ENCODE measurements at places on chromosomes 7 and 10. TPM values are rescaled to one million over a fixed set of nuclear protein-coding genes. Genes with fewer than 3 reads are reported as not detected.

Gene IDI2
- total RNA-seq, result not detected

Gene FZD8
- 8.2 TPM for total RNA-seq

- DNase-seq, result no peak
Observed at GRCh38 chr7:143285806-143286521, 1.2 kb downstream of the TMEM139 start.

DNA sequence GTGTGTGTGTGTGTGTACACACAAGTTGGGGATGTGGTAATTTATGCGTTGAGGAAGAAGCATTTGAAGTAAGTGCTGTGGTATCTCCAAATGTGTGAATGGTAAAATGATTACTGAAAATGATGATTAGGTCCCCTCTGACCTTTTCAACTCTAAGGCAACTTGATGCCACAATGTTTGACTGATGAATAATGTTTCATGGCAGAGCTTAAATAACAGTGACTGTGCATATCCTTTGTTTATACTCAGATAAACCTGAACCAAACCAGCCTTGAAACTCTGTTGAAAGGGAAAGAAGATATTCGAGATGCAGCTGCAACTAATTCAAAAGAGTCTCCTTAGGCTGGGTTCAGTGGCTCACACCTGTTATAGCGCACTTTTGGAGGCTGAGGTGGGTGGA, 64.8 kb upstream of the YAE1 start:
- DNase-seq, result no peak

DNA sequence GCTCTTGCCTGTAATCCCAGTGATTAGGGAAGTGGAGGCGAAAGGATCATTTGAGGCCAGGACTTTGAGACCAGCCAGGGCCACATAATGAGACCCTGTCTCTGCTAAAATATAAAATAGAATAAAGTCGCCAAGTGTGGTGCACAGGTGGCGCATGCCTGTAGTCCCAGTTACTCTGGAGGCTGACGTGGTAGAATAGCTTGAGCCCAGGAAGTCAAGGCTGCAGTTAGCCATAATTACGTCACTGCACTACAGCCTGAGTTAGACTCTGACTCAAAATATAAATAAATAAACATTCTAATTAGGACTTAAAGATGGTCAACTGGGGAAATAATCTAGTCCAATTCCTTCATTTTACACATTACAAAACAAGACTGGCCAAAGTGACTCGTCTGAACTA, 768 bp downstream of the CHCHD2 start:
- no peak for DNase-seq

- no peak for DNase-seq
Observed at GRCh38 chr7:105759670-105760550, 116.5 kb downstream of the ATXN7L1 start.

- no peak for DNase-seq
Observed at GRCh38 chr10:94496010-94496409, 49.6 kb upstream of the HELLS start.

DNA sequence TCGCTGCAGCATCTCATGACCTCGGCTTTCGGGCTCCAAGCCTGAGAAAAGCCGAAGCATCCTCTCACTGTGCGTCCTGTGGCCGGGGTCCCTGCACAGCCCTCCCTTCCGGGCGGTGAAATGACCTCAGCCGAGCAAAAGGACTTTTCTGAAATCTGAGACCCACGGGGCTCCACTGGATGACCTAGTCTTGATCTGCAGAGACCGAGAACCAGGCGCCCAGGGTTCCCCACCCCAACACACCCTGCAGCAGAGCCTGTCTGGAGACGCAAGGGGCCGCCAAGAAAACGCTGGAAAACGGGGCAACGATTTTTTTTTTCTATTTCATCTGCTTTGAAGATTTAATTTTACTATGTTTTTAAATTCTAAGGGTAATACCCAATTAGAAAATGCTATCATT, 31.7 kb downstream of the NPS start:
- DNase-seq, result no peak

DNA sequence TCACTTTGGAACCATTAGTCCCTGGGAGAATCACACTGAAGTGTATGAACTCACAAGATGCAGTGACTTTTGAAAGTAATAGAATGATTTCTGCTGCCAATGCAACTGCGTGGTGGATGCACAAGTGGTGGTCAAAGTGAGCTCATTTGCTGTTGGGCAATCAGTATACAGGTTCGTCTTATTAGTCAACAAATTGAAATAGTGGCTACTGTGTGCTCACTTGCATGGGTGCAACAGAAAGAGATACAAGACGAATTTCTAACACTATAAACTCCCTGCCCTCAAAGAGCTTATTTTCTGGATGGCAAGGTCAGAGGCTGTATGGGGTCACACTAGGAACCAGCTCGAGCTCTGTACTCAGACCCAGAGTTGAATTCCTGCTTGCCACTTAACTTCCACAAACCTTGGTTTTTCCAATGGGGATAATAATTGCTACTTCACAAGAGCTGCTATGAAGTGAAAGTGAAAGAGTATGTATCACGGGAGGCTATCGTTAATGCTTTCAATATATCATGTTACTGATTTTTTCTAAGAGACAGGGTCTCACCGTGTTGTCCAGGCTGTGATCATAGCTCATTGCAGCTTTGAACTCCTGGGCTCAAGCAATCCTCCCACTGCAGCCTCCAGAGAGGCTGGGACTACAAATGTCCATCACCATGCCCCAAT, 8.3 kb upstream of the BCL7B start:
- DNase-seq, result no peak

DNA sequence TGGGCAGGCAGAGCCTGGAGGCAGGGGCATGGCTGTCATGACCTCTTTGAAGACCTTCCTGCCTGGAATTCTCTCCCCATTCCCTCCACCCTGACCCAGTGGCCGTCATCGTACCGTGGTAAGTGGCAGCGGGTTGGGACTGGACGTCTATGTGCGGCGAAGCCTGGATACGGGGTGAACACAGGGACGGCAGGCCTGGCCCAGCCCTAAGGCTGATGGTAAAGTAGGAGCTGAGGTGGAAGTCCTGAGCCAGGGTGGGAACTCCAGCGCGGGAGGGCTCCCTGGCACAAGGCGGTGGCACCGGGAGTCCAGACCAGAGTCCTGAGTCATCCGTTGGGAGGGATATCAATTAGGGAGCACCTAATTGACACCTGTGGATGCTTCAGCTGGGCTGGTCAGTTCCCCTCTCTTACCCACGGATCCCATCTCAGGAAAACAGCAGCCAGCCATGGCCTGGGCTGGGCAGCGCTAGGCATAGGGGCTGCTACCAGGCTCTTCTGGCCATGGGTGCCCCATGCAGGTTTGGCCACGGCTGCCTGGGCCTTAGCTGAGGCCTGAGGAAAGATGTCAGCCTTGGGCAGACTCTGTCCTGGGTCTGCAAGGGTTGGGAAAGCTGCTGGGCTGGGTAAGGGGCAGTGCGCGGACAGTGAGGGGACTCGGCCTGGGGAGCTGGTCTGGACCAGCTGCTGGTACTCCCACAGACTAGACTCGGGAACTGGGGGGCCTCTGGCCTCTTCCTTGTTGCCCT, 3.3 kb downstream of the PPIF start:
- DNase-seq, result no peak

Gene CPN1
- total RNA-seq, result 0.16 TPM

Gene MKI67
- 17.8 TPM for total RNA-seq

Gene DNAJC30
- 2.6 TPM for total RNA-seq

DNA sequence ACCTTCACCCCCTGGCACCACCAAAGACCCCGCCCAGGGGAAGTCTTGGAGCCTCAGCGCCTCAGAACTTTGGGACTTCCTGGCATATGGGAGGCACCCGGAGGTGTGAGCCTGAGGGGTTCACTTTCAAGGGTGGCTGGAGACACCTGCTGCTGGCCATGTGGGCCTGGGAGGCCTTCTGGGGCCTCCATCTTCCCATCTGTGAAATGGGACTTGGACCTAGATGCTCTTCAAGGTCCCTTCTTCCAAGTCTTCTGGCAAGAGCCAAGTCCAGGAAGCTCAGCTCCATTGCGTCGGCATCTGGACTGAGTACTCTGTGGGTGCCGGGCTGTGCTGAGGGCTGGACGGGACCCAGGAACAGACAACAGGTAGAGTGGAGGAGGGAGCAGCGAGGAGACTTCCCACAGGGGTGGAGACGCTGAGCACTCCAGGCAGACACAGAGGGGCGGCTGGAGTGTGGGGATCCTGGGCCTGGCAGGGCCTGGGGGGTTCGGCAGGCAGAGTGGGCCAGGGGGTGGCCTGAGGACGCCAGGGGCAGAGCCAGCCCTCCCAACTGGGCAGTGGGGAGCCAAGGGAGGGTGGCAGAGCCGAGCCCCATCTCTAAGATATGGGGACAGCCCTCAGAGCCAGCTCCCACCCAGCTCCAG, 9.3 kb upstream of the LFNG start:
- no peak for DNase-seq

GRCh38 chr7:151833213-151833651, 43.7 kb downstream of the PRKAG2 start:
- DNase-seq, result no peak

Gene SPDYE3
- not detected for total RNA-seq

DNA sequence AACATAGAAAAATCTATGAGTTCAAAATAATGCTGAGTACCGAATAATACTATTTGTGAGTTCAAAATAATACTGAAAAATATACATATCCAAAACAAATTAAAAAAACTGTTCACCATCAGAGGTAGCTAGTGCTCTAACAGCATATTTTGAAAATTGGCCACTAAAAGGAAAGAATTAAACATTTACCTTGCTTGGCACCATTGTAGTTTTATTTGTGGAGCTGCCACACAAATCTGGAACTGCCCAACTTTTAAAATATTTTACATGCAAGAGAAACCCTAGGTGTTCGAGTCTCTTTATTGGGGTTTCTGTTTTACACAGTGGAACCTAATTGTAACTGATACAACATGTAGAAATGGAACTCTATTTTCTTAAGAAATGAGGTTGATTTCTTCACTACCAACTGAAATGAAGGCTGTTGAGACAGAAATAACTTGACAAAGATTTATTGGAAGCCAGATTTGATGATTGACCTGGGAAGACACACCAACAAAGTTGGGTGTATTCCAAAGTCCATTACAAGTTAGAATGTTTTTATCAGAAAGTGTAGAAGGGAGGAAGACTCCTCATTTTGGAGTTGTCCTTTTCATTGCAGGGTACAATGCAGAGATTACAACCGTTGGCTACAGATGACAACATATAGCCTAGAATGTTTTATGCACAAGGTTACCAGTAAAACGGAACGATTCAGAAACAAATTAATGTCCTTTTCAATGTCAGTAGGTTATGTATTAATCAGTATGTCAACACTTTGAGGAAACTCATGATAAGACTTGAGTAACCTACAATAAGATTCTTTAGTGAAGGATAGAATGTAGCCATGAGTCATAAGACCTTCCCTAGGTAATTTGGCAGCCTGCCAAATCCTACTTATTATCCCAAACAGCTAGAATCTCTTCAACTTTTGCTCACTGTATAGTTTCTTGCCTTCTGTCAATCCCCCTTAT, 73.8 kb upstream of the PAPSS2 start:
- DNase-seq, result peak; percentile 20

Gene VWA2
- 4.6 TPM for total RNA-seq

DNA sequence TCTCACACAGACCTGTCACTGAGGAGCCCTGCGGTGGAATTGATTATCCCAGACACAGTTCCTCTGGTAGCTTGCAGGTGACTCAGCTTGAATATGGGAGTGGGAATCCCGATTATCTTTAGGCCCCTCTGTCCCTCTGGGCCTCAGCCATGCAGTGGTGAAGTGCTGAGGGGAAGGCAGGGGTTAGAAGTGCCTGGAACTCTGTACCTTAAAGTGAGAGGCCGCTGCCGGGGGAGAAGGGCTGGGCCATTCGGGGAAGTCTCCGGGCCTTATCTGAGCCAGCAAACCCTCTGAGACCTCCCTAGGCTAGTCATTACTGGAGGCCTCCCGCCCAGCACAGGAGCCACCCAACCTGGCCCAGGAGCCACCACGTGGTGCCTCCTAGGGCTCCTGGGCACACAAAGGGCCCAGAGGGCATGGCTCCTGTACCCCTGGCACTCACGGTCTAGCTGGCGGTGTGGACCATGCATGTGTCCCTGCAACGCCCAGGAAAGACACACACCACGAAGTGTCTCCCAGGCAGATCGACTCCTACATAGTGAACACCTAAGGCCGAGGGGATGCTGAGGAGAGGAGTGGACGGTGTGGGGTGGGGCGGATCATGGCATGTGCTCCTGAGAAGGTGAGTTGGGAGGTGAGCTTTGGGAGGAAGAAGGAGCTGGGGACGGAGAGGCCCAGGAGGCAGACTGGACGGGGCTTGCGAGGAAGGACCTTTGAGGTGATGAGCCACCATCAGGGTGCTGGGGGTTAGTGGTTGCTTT, 56.2 kb downstream of the HK1 start:
- no peak for DNase-seq

DNA sequence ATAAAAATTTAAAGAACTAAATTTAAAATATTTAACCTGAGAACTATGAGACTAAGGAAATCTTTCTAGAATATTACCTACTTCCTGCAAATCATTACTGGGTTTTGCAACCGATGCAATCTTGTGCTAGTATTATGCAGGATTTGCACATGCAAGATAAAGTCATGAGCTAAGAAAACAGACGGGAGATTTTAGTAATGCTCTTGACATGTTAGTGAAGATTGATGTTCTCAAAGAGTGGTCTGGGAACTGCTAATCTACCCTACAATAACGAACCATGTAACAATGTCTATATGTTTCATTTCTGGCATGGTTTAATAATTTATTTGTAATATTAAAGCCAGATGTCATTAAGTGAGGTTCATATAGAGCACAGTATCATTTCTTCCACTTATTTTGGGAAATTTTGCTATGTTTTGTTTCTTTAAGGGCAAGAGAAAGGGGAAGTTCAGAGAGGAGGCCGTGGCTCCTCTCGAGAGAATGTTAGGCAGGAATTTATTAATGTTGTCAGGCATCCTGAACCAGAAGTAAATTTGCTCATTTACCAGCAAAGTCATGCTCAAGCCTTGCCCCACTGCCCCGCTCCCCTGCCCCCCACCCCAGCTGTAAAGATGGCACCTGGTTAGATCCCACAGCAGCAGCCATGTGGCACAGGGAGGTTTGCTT, 22.8 kb downstream of the LRRC17 start:
- no peak for DNase-seq

Gene DRGX
- 0.26 TPM for total RNA-seq

Gene CXCL12
- 154 TPM for total RNA-seq

- no peak for DNase-seq
Observed at GRCh38 chr7:131488361-131488760, 68.1 kb downstream of the PODXL start.

DNA sequence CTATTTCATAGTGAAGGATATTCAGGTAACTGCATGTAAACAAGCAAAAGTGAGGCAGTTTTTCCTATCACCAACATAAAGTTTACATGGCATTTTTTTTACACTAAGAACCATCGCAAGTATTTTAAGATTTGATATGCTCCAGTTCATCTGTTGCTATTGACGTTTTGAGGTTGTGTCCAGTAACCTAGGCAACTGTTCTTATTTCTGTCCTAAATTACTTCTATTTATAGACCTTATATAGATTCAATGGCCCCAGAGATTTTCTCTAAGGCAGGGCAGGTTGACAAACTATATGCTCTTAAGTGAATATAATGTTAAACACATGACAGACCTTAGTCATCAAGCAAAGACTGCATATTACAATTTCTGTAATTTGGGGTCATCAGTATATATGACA, 830.2 kb upstream of the LRRTM3 start:
- no peak for DNase-seq

GRCh38 chr7:44257618-44258422, 57.0 kb downstream of the YKT6 start:
- no peak for DNase-seq

- no peak for DNase-seq
Observed at GRCh38 chr7:114799628-114800028, 122.3 kb upstream of the MDFIC start.

Gene GNAT3
- not detected for total RNA-seq

Gene TBX20
- 14.0 TPM for total RNA-seq

- no peak for DNase-seq
Observed at GRCh38 chr7:103851357-103851756, 138.1 kb downstream of the RELN start.

All from urinary bladder (tissue), 4 donors.